Cardiac atrium fibroblast (primary cell): ENCODE measurements at places on chromosomes 3 and 15. TPM values are rescaled to one million over a fixed set of nuclear protein-coding genes. Genes with fewer than 3 reads are reported as not detected.

LHFPL4 gene
- not detected in 2 replicates for total RNA-seq

CCDC80 gene
- 464 and 572 TPM in 2 replicates for total RNA-seq

SCN11A gene
- total RNA-seq, result under 0.01 TPM in 1 of 2 replicates, not detected in the other

GP5 gene
- under 0.01 TPM in 1 of 2 replicates, not detected in the other for total RNA-seq

GATA2 gene
- total RNA-seq, result 7.3 and 8.1 TPM in 2 replicates
